Psoas muscle (tissue), 8 donors: ENCODE measurements at places on chromosomes 12 and 14. TPM values are rescaled to one million over a fixed set of nuclear protein-coding genes. Genes with fewer than 3 reads are reported as not detected.

Gene TAS2R8
- polyA plus RNA-seq: not detected

- DNase-seq: no peak
Observed at GRCh38 chr12:89349814-89350213, 2.5 kb downstream of the DUSP6 start.

DNA sequence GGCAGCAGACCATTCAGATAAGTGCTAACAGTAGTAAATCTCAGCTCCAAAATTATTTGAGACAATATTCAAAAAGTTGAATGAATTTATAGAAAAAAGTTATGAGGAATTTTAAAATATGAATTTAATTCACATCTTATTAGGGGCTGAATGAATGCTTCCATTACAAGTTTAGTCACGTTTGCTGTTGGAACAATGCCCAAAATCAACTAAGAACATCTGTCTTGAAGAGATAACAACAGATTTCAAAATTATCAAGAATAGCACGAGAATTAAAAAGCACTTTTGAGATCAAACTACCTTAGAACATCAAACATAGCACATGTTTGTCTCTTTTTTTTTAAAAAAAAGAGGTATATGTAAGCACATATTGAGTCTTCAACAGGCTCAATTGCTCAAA, 115.4 kb upstream of the PPFIA2 start:
- no peak for DNase-seq

Gene RTN1
- 0.43 TPM for polyA plus RNA-seq

DNA sequence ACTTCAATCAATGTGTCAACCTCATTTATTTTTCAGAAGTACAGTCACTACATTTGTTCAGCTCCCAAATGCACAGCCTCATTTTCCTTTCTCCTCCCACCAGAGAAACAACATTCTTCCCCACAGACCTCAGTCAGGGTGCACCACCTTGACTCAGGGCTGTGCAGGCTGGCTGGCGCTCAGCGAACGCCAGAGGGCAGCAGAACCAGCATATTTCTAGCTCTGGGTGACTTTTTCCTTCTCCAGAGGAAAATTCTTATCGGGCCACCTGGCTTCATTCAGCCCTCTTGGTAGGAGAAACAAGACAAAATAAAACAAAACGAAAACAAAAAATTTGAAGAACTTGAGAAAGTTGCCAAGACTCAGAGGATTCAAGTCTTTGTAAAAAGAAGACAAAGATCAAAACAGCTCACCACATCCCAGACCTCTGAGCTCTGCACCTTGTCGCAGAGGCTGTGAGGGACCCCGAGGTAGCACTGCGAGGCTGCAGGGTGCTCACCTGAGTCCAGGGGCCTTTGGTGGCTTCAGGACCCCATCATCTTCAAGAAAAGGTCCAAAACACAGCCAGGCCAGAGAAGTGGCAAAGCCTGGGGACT, 33.7 kb downstream of the PAH start:
- DNase-seq: peak; percentile 38

DNA sequence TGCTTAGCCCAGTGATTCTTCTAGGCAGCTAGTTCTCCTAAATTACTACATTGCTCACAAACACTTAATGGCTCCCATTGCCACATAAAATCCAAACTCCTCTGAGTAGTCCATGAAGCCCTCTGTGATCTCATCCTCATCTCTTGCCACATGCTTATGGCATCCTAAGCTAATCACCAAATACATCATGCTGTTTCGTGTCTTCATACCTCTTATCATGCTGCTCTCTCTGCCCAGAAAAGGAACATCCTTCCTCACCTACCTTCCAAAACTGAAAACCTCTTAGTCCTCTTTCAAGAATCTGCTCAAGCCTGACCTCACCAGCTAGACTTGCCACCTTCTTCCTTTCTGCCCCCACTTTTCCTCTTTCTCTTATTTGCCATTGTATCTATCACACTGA, 108.5 kb downstream of the DUSP6 start:
- DNase-seq: no peak

GRCh38 chr12:119783787-119784186, 93.3 kb downstream of the CIT start:
- no peak for DNase-seq

DNA sequence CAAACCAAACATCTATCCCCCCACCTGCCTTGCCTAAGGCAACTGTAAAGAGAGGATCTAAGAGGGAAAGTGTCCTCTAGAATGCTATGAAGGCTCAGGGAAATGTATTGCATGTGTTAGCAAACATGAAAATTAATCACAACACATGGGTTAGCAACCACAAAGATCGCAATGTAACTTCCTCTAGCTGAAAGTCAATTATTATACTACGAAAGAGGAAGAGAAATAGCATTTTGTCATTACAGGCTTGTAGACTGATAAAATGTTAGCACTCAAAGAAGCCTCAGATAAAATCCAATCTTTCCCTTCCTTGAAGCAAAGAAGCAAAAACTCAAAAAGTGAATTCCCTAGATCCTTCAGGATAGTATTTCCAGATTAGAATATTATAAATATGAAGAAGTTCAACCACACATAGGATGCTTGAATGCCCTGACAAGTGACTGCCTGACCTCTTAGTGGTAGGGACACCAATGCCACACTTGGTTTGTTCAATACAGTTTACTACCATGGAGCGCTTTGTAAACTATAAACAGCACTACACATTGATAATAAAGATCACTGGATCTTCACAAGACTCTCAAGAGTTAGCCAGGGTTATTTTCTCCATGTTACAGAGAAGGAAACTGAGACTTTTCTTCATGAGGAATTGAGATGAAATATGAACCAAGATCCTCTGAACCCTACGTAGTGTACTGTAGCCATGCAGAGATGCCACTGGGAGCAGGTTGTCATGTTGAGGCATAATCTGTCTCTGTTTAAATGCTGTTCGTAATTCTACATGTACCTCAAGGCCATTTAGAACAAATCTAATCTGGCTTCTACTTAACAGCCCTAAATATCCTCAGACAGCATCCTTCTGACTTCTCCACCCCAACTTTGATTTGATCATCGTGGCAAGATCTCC, 100.7 kb downstream of the ITPR2 start:
- DNase-seq: no peak

Gene SRRM4
- polyA plus RNA-seq: 0.01 TPM

Gene ANG
- 3.5 TPM for polyA plus RNA-seq

GRCh38 chr12:105256921-105257320, 20.9 kb upstream of the APPL2 start:
- DNase-seq: no peak

GRCh38 chr14:102795060-102795925, 18.0 kb downstream of the TRAF3 start:
- peak; percentile 43 for DNase-seq

Gene HRK
- polyA plus RNA-seq: under 0.01 TPM

DNA sequence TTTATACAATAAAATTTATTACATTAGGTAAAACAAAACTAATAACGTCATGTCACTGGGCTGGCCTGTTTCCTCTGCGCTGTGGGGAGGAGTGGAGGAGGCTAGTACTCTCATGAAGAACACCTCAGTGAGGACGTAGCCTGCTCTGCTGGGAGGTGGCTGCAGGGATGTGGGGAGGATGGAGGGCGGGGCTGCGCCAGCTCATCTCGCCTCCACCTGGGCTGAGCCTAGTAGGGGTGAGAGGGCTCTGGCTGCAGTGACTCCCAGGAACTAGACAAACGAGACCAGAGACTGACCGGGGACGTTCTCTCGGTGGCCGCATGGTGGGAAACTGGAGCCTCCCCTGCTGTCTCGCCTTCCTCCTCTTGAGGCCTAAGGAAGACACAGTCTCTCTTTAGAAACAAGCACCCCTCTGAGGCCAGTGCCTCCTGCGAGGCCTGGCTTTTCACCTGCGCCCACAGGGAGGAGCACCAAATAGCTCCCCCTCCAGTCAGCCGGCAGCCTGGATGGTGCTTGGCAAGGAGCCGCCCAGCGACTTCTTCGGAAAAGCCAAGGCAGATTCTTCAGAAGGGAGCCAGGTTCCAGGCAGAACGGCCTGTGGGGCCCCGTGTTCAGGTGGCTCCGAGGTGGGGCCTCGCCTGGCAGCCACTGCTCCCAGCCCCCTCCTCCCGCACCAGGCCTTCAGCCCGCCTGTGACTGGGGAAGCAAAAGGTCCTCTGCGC, 62.4 kb downstream of the PLEKHG3 start:
- no peak for DNase-seq

Gene HSPA2
- polyA plus RNA-seq: 33.8 TPM

DNA sequence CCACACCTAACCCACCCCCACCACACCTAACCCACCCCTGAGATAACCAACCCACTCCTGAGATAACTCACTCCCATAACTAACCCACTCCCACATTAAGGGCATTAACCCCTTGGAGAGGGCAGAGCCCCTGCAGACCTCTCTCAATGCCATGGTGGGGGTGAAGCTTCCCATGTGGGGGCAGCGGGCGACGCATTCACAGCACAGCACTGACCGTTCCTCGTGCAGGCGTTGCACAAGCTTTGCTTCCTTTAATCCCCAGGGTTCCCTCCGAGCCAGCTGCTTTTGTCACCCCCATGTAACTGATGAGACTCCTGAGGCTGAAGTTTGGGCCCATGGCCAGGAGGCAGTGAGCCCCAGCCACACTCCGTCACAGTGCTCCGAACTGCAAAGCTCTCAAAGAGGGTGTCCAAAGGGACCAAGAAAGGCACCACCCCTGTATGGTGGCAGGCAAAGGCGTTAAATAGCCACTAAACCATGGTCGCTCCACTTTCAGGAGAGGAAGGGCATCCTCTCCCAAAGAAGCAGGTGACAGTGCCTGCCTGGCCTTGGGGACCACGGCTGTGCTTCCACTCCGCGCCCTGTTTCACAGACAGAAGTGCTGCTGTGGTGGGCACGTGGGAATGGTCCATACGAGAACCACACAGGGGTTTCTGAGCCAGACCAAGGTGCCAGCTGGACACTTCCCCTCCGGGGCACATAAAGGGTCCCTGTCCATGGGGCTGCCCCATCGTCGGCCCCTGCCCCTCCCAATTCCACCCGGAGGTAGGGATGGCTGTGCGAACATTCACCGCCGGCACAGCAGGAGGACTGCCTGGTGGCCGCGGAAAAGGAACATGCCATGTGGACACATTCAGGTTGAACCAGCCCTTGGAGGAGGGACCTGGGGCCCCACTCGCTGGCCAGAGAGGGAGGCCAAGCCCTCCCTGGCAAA, 28.3 kb downstream of the GALNT9 start:
- peak; percentile 6 for DNase-seq

DNA sequence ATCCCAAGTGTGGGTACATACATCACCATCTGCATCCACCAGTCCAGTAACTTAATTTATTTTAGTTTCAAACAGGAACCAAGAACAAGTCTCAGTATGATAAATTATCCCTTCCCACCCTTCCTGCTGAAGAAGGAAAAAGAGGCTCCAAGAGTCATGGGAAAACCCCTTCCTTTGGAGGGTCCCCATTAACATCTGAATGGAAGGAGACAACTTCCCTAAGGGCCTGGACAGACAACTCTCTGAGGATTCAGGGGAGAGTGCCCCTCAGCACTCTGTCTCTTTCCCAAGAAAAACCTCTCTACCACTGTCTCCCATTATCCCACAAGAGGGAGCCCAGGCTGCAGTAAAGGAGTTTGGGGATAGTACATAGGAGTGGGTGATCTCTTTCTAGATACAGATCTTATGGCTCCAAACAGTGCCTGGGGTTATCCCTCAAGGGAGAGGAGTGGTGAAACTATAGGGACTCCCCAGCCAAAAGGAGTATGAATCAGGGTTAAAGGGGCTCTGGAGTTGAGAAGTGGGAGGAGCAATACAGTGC, 6.2 kb downstream of the WNT10B start:
- DNase-seq: no peak

- DNase-seq: no peak
Observed at GRCh38 chr12:11653215-11653753, 3.8 kb downstream of the ETV6 start.

DNA sequence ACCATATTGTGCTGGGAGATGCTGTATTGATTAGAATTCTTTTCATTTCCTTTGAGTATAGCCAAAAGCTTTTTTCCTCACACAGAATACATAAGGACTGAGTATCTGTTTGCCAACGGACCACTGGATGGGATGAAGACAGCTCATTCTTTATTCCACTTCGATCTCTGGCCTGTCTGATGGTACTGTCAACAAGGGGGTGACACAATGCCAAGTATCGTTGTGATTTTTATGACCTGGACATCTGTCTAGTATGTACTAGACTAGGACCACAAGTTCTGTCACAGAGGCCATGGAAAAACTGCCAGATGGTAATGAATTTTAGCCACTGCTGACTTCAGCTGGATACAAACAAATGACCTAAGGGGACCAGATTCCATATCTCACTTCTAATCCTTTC, 502.7 kb downstream of the SOX5 start:
- DNase-seq: no peak

- DNase-seq: no peak
Observed at GRCh38 chr12:96220902-96221301, 26.7 kb downstream of the ELK3 start.

Gene ARHGEF25
- 3.2 TPM for polyA plus RNA-seq

DNA sequence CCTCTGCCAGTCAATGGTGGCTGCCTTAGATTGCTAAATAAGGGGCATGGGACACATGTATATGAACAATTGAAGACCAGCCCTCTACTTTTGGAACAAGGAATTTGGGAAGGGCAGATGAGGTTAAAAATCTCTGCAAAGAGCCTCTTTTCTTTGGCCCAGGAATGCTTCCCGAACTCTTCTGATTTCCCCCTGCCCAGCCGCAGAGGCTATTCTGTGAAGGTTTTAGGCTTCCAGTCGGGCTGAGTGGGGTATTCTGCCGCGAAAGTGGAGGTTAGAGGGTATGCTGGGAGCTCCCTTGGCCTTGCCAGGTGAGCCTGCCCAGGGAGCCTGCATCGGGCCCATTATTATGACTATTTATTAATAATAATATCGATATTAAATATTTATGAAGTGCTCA, 1.2 kb downstream of the POU6F1 start:
- DNase-seq: no peak

- DNase-seq: no peak
Observed at GRCh38 chr14:74459976-74460375, 33.1 kb downstream of the NPC2 start.

DNA sequence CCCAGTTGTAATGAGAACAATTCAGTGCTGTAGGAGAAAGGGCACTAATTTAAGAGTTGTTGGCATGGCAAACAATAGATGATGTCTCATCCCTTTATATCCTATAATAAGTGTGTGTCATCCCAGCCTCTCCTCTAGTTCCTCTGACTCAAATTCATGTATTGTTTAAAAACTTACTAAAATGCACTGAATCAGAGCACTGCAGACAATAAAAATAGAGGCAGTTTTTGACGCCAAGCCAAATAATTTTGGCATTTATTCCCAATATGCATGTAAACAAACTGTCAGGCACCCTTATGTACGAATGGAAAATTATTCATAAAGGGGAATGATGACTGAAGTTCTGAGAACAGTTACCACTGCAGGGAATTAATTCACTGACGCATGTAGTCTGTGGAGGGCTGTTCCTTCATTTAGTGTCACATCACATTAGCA, 57.9 kb upstream of the TMX1 start:
- no peak for DNase-seq

- no peak for DNase-seq
Observed at GRCh38 chr12:47131011-47131410, 51.3 kb upstream of the AMIGO2 start.

Gene AMIGO2
- 0.64 TPM for polyA plus RNA-seq

Gene RDH5
- 7.0 TPM for polyA plus RNA-seq
